ENCODE measurements at places on chromosomes 1 and 21.

- no peak for DNase-seq
These were observed 21.1 kb downstream of the CLDN8 start for GRCh38 chr21:30194701-30195299.

DNA sequence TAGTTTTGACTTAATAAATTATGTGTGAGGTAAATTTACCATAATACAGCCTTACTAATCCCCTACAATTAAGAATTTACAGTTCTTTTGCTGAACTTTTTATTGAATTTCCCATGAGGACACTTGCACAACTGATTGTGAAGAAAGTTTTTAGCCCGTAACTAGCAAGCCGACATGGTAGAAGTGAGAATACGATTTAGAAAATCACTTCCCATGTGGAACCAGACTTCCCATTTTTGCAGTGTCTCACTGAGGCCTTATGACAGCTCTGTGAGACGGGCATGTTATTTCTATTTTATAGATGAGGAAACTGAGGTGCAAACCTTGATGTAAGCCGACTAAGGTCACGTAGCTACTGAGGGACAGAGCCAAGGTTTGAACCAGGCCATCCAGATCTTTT lies 32.5 kb upstream of the LMO4 start:
- no peak for DNase-seq

GRCh38 chr1:205531191-205532025 lies 26.9 kb downstream of the CDK18 start:
- DNase-seq: no peak

DNA sequence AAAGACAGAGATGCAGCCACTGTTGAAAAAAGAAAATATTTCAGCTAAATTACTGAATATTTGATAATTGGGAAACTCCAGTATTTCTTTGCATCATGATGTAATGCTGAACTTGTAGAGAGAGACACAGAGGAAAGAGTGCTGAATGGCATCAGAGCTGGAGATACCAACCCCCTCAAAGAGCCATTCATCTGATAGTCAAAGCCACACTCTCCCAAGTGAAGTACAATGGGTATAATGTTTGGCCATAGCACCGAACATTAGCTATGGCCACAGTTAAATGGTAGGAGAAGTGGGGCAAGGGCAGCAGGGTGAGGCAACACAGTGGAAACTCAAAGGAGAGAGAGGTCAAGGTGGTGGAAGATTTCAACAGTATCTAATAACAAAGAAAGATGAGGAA lies 107.5 kb upstream of the TNFSF4 start:
- DNase-seq: no peak

- DNase-seq: no peak
These were observed 50.9 kb downstream of the EVA1C start for GRCh38 chr21:32463367-32463766.

GRCh38 chr1:110914676-110915075 lies 41.7 kb downstream of the CD53 start:
- DNase-seq: no peak

DNA sequence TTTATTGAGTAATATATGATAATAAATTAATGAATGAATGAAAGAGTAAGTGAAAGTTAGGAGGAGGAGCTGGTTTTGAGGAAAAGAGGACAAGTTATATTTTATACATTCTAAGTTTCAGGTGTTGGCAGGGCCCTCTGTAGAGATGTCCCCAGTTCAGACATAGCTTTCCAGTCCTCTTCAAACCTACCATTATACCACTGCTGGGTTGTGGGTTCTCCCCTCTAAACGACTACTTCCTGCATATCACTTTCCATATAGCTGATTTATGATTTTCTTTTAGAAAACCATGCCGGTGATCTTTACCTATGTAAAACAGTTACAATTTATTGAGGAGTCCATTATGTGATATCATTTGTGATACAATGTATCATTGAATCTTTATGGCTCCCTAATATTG lies 116.9 kb downstream of the RUNX1 start:
- DNase-seq: no peak

- no peak for DNase-seq
These were observed at the start of gene ACTL8 for GRCh38 chr1:17755120-17755519. Gene ACTL8 (plus strand): TSS chr1:17755333. CDS start chr1:17823009, 67,676 bp downstream.

GRCh38 chr1:199404976-199405375 lies 622.5 kb upstream of the NR5A2 start:
- no peak for DNase-seq

All from CD4-positive, alpha-beta T cell treated with Interleukin-6 for 4 hours (primary cell).